ENCODE measurements at places on chromosomes 7 and 10.

GRCh38 chr7:55381696-55382095, 16.6 kb downstream of the LANCL2 start:
- peak; percentile 69 for DNase-seq

- DNase-seq = no peak
Measured at GRCh38 chr7:25503306-25503705, 275.0 kb upstream of the NPVF start.

DNA sequence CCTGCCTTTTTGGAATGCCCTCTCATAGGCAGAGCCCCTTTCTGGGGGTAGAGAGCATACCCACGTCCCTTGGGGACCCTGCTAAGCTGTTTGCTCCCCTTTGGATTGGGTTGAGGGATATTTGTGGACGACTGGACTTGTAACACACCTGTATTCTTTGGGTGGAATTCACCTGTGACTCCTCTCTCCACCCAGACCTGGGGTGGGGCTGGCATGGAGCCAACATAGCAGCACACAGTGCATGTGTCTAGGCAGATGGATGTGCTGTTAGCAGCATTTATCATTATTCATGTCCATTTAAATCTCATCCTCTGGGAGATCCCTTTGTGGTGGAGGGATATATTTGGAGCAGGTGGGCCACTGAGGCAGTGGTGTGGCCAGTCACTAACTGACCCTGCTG, 51.0 kb downstream of the CDH23 start:
- no peak for DNase-seq

DNA sequence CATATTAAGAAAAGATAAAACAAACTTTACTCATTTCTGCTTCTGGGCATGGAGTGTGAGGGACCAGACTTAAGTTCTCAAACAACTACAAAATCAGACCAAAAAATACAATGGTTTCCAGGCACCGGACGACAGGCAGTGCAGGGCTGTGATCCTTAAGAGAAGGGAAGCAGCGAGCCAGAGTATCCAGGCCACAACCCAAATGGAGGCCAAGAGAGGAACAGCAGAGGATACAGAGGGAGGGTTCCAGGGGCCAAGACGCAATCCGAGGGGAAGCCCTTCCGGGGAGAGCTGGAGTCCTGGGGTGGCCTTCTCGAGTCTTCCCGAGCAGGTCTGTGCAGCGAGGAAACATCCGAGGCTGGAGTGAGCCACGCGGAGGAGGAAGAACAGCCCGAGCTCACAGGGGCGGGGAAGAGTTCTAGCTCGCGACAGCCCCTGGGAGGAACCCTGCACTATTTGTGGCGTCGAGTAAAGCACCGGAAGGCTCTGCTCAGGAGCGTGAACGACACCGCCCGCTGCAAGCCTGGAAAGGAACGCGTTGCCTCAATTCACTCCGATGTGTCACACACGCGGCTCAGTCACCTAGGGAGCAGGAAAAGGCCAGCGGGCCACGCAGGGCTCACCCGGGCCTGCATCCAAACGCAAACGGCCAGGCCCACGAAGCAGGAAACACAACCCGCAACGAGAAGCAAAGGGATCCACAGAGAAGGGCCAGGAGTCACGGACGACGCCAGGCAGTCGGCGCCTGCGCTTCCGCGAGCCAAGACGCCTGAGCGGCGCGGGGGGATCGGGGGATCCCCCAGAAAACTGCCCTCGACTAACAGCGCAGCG, 933 bp upstream of the RNF32 start:
- peak; percentile 26 for DNase-seq

GRCh38 chr7:105920766-105921165, 42.3 kb upstream of the CDHR3 start:
- DNase-seq = no peak

GRCh38 chr10:48456808-48457761, 147.8 kb downstream of the ARHGAP22 start:
- no peak for DNase-seq

- DNase-seq = peak; percentile 63
Measured at GRCh38 chr10:59234816-59235429, 58.5 kb downstream of the PHYHIPL start.

Data from globus pallidus (tissue), 1 donor.